ENCODE measurements at places on chromosomes 11 and 22.

DNA sequence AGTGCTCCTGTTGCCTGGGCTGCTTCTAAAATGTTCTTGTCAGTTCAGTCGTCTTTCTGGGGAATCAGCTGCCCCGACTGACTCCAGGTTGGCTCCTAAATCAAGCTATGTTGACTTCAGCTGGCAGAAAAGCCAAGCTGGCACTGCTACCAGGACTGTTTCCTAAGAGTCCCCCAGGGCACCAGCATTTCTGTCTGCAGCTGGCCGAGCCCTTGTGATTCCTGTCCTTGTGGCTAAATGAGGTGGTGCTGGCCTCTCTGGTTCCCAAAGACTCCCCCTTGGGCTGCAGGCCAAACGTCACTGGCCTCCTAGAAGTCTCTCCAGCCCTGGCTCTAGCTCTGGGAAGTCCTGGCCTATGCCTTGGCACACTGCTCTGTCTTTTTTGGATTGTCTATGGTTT is 31.1 kb downstream of the GRAMD1B start:
- DNase-seq: no peak

DNA sequence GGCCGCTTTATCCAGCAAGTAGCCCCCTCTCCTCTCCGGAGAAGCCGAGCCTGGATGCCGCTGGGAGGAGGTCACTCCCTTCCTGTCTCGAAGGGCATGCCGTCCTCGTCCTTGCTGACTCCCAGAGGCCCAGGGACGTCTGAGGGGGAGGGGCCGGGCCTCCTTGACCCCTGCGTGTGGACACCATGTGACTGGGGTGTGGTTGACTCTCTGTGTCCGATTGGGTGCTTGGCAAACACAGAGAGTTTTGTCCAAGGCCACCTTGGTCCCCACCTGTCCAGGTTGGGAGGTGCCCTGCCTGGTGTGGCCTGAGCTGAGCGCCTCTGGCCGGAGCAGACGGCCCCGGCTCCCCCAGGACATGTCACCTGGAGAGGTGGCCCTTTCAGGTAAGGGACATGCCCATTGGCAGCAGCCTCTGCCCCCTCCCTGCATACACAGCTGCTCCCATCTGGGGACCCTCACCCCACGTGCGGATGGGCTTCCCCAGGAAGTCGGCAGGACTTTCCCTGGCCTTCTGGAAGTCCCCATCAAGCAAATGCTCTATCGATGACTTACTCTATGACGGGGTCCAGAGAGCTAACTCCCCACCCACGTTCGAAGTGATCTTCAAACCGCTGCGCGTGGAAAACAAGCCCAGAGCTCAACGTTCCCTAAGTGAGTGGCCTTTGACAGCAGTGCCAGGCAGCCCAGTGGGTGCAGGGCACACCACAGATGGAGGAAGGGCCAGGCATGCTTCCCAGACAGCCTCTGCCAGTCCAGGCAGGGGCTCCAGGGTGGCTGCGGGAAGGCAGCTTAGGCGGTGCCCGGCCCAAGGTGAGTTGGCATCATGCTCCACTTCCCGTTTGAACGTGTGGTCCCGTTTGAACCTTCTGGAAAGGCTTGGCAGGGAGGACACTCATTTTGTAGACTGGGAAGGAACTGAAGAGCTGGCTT is at the start of gene SMIM38:
SMIM38 (plus strand) TSS at position 634 of the 933 bp plus-strand sequence. CDS start 1,912 bp downstream, outside the sequence.
- DNase-seq: no peak

GRCh38 chr11:20110908-20111669 is 49.2 kb downstream of the DBX1 start:
- no peak for DNase-seq

DNA sequence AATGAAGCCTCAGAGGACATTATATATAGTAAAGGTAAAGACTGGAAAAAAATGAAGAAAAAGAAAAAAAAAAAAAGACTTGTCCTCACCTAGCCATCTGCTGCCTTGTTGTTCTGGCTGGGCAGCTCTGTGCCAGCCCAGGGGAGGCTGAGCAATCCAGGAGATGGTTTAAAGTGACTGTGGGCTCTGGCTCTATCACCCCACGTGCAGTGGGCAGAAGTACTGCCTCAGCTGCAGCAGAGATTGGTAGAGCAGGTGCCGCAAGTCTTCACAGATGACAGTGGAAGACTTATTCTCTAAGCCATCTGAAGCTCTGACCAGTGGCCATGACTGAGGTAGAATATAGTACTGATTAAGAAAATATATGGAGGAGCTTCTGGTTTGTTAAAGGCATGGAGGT is 62.2 kb downstream of the SGSM3 start:
- DNase-seq: no peak

- no peak for DNase-seq
Observed at GRCh38 chr22:43035250-43035649, 20.3 kb upstream of the PACSIN2 start.

DNA sequence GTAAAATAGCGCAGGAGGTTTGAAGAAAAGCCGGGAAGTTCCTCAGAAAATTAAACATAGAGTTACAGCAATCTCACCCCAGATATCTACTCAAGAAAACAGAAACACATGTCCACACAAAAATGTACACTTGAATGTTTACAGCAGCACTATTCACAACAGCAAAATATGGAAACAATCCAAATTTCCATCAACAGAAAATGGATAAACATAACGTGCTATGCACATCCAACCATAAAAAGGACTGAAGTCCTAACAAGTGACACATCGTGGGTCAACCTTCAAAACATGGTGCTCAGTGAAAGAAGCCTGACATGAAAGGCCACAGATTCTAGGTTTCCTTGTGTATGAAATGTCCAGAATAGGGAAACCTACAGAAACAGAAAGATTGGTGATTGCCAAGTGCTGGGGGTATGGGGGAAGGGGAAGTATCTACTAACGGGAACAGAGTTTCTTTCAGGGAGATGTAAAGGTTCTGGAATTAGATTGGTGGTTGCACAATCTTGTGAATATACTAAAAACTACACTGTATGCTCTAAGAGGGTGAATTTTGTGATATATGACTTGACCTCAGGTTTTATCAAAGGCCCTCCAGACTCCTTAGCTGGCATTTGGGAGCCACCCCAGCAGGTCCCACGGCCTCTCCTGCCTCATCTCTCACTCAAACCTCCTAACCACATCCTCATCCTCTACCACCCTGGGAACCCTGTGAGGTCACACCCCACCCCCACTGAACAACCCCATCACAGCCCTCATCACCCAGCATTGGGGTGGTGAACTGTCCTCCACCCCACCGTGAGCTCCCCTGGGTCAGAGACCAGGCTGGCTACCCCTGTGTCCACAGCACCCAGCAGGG is 69.2 kb upstream of the PRR5 start:
- no peak for DNase-seq

DNA sequence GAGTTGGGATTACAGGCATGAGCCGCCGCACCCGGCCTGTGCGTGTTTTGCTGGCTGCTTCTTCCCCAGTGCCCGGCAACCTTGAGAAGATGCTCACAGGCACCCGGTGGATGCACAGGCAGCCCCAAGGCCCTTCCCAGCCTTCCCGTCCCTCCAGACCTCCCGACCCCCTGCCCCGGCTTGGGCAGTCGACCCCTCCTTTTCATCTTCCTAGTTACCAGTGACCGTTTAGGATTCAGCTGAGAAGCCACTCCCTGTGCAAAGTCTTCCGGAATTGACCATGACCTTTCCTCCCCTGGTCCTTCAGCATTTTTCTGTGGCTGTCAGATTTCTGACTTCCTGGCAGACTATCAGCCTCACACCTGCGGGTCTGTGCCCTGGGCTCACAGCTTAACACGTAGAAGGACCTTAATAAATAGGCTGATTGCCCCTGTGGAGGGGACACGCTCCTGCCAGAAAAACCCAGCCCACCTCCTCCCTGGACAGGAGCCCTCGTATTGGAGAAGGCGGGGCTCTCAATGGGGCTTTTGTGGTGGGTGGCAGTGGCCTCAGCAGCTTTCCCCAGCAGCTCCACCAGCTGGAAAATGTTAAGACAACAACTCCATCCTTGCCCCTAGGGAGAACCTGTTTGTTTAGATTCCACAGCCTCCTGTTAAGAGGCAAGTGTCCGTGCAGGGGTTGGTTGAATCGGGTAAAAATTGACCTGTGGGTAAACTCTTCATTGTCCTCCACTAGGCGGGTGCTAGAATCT is 10.4 kb upstream of the ANO1 start:
- no peak for DNase-seq

- no peak for DNase-seq
Observed at GRCh38 chr11:17561111-17561415, 14.0 kb downstream of the OTOG start.

GRCh38 chr11:13207270-13207664 is 70.3 kb upstream of the BMAL1 start:
- no peak for DNase-seq

- no peak for DNase-seq
Observed at GRCh38 chr22:49628391-49629260, 199.0 kb downstream of the BRD1 start.

DNA sequence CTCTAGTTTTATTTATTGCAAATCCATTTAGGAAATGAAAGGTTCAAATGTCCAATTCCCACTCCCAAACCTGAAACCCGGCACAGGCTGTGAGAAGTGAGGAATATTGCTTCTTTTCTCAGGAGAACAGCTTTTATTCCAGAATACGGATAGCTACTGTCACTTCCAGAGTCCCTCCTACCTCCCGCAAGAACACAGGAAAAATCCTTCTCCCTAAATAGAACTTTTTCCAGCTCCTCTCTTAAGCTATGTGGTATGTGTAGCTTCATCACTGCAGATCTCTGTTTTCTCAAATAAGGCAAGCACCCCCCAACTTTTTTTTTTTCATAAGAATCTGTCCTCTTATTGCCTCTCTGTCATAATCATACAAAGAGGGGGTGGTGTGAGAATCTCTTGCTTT is 126.8 kb downstream of the LARGE1 start:
- DNase-seq: no peak

DNA sequence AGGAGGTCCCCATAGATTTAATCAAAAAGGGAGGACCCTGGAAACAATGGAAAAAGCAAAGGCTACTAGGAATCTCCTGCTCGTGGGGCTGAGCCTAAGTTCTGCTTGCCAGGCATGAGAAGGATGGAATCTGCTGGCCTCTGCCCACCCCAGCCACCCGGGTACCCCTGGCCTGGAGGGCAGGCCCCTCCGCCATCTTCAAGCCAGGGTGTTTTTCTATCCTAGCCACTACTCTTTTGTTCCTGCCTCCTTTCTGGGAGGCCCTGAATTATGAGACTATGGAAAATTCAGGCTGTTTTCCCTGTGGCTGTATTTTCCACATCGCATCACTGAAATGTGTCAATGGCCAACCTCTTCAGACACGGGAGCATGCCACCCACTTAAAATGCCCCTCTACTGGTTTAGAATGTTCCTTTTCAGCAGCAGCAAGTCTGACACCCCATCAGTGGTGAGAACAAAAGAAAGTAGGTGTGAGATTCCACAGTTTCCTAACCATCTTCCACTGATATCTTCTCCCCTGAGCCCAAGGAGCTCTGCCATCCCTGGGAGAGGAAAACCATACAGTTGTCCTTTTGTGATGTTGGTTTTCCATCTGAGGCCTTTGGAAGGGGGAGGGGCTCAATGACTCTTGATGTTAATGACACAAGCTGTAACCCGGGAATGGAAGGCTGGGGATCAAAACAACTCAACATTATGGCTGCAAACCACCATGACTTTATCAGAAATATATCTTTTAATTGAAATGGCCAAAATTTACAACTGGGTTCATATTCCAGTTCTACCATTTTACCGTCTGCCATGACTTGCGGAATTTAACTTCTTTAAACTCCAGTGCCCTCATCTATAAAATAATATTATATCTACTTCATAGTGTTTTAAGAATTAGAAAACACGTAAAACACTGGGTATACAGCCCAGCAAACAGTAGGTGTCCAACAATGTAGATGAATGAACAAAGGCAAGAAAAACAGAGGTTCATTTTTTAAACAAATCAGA is 22.2 kb downstream of the DKK3 start:
- no peak for DNase-seq

- DNase-seq: no peak
Observed at GRCh38 chr11:64870176-64870892, 8.1 kb downstream of the EHD1 start.

DNA sequence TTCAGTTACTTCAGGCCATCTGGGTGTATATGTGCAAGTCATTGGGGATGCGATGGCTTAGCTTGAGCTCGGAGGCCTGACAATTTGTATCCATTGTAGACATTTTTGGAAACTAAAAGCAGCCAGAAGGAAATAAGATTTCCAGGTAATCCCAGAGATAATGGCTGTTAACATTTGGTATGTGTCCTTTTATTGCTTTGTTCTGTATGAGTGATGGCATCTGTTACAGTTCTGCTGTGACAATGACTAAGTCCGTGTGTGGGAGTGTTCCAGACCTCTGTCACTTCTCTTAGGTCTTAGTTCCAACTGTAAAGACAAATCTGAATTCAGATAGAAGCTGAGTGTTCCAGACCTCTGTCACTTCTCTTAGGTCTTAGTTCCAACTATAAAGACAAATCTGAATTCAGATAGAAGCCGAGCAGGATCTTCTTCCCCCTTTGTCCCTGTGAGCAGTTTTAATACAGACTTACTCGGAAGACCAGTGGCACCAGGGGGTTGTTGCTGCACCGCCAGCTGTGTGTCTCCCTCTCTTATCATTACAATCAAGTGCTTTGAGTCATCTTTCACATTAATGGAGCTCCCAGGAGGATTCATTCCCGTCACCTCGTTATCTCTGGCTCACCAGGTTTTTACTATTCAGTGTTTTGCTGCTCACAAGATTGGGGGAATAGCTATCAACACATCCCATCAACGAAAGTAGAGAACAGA is 190.9 kb upstream of the SORL1-AS1 start:
- DNase-seq: no peak

DNA sequence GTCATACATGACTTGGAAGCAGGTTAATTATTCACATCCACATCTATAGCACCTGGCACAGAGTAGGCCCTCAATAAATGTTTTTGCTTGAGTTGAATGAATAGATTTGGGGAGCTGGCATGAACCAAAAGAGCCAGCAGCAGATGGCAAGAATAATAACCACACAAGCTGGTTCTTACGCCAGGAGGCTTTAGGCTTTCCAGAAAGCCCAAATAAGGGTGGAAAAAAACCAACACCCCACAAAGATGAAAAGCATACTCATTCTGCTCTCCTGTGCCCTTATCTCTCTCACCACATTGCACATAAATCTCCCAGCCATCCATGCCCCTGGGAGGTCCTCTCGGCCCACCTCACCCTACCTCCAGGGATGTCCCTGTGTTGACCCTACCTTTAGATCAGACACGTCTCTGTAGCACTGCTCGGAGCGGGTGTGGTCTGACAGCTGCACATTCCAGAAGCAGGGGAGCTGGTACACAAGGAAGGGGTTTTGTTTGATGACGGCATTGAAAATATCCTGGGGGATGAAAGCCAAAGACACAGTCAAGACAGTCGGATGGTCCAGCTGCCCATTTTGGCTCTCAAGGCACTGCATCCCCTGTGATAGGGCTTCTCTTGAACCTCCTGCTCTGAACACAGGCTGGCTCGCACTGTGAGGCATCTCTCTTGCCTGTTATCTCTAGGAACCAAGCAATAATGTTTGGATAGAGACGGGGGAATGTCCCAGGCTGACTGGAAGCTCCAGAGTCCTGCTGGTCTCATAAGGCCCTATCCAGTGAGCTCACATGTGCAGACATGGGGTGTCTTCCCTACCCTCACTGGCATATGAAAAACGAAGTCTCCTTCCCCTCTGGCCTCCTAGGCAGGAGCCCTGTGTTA is 323.6 kb upstream of the SYN3 start:
- DNase-seq: no peak

GRCh38 chr22:42769574-42770447 is 49.1 kb upstream of the A4GALT start:
- no peak for DNase-seq

- DNase-seq: no peak
Observed at GRCh38 chr22:25797498-25798290, 55.7 kb downstream of the MYO18B start.

- DNase-seq: no peak
Observed at GRCh38 chr11:26219183-26220117, 112.5 kb upstream of the ANO3 start.

Measured in T-helper 1 cell (primary cell).